ENCODE measurements at places on chromosomes 7 and 10.

- no peak for DNase-seq
- H3K4me3 ChIP-seq = no peak overlapping the region
- H3K27me3 ChIP-seq = no peaks in the 10 kb centered on the region
- H3K4me1 ChIP-seq = no peaks in the 10 kb centered on the region
Measured at GRCh38 chr7:12630513-12630819, 57.0 kb upstream of the ARL4A start.

DNA sequence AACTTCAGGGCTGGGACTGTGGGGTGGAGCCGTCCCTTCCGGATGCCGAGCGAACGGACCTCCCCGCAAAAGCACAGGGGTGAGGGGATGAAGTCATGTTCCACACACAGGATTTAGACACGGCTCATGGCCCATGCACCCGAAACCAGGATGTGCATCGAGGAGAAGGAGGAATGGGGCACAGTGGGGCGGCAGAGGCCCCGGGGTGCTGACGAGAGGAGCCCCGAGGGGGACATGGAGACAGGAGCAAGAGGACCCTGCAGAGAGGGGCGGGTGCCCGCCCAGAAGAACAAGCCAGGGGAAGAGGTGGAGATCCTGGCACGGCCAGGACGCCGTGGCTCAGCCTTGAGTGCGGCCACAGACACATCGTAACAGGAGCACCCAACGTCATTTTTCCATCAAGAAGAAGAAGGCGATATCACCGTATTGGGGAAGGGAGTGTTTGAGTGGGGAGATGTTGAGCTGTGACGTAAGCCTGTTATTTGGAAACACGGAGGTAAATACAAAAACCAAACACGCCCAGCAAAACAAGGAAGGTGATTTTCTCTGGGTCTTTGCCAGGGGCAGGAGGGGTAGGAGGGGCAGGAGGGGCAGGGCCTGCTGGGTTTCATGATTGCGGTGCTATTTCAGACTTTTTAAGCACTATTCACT, 25.3 kb upstream of the FOXL3 start:
- H3K4me1 ChIP-seq = no peaks in the 10 kb centered on the region
- no peak overlapping the region for H3K4me3 ChIP-seq
- no peaks in the 10 kb centered on the region for H3K27me3 ChIP-seq
- no peak for DNase-seq

DNA sequence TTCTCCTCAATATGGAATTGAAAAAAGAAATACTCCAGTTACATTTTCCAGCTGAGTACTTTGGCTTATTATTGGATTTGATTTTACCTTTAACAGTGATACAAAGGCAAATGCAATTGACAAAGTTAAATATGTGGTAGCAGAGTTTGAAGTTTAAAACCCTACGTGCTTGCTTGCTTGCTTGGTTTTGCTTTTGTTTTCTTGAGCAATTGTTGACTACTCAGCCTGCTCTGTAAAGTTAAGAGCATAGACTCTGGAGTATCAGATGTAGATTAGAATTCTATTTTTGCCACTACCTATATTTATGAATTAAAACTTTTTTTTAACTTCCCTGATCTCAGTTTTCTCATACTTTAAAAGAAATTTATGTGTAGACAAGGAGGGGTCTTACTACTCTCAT, 51.4 kb downstream of the PCDH15 start:
- no peaks in the 10 kb centered on the region for H3K4me1 ChIP-seq
- no peaks in the 10 kb centered on the region for H3K36me3 ChIP-seq
- H3K27ac ChIP-seq = no peak overlapping the region
- no peak for DNase-seq

DNA sequence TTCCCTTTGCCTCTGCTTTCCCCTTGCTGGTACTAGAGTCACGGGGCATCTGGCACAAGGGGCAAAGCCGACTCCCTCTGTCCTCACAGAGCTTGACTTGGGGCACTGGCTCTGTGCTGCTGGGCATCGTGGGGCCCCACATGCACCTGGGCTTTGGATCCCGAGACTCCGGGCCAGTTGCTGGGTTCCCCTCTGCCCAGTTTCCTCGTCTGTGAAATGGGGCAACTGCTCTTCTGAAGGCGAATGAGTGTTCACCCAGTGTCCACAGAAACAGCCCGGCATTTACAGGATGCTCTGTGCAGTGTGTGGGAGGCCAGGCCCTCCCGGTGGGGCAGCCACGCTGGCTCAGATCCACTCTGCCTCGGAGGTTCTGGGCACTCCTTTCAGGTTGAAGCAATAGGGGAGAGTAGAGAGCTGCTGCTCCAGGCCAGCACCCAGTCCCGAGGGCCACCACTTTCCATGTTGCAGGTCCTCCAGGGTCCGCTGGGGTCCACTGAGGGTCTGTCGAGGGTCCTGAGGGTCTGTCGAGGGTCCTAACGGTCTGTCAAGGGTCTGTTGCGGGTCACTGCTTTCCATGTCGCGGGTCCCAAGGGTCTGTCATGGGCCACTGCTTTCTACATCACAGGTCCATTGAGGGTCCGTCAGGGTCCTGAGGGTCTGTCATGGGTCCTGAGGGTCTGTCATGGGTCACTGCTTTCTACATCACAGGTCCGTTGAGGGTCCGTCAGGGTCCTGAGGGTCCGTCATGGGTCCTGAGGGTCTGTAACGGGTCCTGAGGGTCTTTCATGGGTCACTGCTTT, 103.6 kb downstream of the VIPR2 start:
- no peaks in the 10 kb centered on the region for H3K27me3 ChIP-seq
- no peak for DNase-seq
- H3K27ac ChIP-seq = no peak overlapping the region
- no peaks in the 10 kb centered on the region for H3K4me1 ChIP-seq

- H3K36me3 ChIP-seq = no peaks in the 10 kb centered on the region
- H3K4me1 ChIP-seq = no peaks in the 10 kb centered on the region
- no peak overlapping the region for H3K27ac ChIP-seq
- no peak overlapping the region for H3K4me3 ChIP-seq
Measured at GRCh38 chr7:107818622-107819021, 15.6 kb upstream of the SLC26A3 start.

- no peaks in the 10 kb centered on the region for H3K36me3 ChIP-seq
- no peak overlapping the region for H3K27ac ChIP-seq
- peaks cover 5% of the 10 kb centered on the region for H3K4me1 ChIP-seq
- no peak overlapping the region for H3K4me3 ChIP-seq
Measured at GRCh38 chr7:45580053-45580872, 6.1 kb downstream of the ADCY1 start.

DNA sequence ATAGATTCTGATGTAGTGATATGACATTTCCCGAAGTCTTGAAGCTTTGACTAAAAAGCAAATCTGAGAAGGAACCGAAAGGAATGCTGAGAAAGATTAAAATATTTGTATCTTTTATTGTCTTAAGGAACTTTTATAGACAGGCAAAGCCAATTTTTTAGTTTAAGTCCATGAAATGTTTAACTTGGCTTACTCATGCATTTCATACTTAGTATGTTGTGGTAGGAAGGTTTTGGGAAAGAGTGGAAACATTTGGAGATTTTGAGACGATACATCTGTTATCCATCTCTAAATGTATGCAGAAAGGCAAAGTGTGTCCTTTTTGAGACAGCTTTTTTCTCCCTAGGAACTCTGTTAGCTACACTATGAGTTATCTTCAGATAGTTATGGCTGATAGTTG, 10.1 kb downstream of the TBC1D12 start:
- no peak for DNase-seq
- no peaks in the 10 kb centered on the region for H3K27me3 ChIP-seq
- H3K4me3 ChIP-seq = no peak overlapping the region
- no peak overlapping the region for H3K27ac ChIP-seq
- no peaks in the 10 kb centered on the region for H3K36me3 ChIP-seq
